ENCODE measurements at places on chromosomes 3 and 15.
A peak's percentile ranks its signal among the peaks of the same experiment; 100 is the strongest.

DNA sequence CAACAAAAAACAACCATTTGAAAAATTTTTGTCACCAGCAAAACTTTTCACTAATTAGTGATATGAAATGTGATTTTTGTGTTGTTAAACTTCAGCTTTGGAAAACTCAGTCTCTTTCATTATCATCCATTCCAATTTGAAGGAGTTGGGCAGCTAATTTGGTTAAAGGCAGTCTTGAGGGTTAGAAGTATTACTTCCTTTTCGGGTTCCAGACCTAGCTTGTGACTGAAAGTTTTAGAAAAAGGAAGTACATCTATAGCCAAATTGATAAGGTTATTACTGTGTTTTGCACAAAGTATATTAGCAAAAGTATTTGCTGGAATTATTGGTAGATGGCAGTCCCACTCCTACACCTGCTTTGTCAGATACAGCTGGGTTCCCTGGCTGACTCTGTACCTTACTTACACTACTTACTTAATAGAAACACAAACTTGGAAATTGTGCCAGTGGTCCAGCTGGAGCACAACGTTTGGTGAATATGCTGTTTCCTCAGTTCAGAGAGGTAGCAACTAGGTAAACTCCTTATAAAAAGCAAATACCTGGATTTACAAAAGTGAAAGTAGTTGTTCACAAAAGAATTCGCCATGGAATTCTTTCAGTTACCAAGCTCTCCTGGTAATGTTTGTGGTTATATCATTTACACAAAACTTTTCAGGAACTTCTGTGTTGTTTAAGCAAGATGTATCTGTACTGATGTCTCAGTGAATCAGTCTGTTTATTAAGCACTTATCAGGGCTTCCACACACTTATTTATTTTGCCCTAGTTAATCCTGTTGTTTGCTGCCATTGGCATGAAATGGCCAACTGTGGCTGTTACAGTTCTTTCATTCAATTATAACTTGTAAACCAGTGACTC is 31.6 kb downstream of the TIPARP start:
- no peak for DNase-seq

- DNase-seq, result no peak
Measured at GRCh38 chr3:172155897-172156585, 116.7 kb downstream of the FNDC3B start.

GRCh38 chr15:71329497-71330260 is 214.4 kb downstream of the THSD4 start:
- no peak for DNase-seq

DNA sequence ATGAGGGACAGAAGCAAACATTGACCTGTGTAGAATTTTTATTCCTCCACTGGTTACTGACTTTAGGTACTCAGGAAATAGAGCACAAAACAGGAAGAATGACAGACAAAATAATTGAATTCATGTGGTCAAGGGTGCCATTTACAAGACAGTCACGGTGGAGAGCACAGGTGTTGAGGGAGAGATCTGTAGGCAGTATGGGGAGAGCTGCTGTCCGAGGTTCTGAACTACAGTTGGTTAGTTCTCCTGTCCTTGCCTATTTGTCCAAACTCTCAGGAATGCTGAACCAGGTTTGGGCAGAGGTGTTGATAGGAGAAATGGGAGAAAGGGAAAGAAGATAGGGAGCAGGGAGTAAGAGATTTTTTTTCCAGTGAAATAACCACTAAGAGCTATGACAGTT is 178.5 kb upstream of the ZBTB20 start:
- DNase-seq, result no peak

GRCh38 chr3:196311-197148 is at the start of gene CHL1:
TSS of gene CHL1 (plus strand) at chr3:196763. CDS start at chr3:319777, 123,014 bp downstream.
- DNase-seq, result no peak

DNA sequence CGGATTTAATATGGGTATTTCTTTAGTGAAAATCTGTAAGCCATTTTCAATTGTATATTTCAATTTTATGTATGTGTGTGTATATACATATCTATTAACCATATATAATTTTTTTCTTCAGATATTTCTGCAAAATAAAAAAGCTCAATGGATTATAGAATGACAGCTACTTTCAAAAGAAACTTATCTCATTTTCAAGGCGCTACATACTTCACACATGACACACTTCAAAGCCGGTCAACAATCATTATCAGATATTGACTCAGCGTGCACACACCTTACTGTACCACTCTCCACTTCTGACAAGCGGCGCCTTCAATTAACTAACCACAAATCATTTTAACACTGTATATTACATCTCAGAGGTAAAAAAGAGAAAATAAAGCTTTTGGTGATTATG is 39.6 kb downstream of the ATP13A3 start:
- DNase-seq, result no peak

- DNase-seq, result no peak
Measured at GRCh38 chr15:66042624-66043023, 173.3 kb downstream of the RAB11A start.

GRCh38 chr3:80391573-80391972 is 623.8 kb upstream of the ROBO1 start:
- no peak for DNase-seq

DNA sequence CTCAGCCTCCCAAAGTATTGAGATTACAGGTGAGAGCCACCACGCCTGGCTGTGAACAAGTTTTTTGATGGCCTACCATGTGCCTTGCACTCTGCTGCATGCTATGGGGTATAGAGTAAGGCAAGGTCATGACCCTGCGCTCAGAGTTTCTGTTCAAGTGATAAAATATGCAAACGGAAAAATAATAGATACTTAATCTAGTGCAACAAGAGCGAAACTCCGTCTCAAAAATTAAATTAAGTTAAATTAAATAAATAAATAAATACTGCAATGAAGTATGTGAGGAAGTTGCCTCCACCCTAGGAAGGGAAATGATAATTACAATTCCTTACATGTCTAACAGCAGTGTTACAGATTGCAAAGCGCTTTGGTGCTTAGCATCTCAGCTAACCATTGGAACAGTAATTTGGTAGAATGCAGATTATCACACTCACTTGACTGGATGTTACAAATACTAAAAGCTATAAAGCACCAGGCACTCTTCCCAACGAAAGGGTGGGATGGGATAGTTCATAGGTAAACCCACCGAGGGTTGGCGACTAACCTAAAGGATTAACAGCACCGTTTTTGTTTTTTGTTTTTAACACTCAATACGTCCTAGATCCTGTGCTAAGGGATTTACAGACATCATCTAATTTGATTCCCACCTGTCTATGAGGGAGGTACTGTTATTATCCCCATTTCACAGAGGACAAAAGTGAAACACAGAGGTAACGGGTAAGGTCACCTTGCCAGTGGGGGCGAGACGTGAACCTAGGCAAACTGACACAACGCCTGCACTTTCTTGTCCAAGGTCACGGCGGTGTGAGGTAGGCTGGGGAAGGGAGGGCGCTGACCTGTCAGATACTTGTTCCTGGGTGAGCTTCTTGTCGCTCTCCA is 793 bp upstream of the FANCD2 start:
- no peak for DNase-seq

- DNase-seq, result no peak
Measured at GRCh38 chr3:100753846-100754245, 44.6 kb downstream of the TFG start.

GRCh38 chr3:31942446-31942845 is 38.6 kb downstream of the OSBPL10 start:
- no peak for DNase-seq

- DNase-seq, result no peak
Measured at GRCh38 chr15:76682259-76682658, 222.9 kb downstream of the SCAPER start.

DNA sequence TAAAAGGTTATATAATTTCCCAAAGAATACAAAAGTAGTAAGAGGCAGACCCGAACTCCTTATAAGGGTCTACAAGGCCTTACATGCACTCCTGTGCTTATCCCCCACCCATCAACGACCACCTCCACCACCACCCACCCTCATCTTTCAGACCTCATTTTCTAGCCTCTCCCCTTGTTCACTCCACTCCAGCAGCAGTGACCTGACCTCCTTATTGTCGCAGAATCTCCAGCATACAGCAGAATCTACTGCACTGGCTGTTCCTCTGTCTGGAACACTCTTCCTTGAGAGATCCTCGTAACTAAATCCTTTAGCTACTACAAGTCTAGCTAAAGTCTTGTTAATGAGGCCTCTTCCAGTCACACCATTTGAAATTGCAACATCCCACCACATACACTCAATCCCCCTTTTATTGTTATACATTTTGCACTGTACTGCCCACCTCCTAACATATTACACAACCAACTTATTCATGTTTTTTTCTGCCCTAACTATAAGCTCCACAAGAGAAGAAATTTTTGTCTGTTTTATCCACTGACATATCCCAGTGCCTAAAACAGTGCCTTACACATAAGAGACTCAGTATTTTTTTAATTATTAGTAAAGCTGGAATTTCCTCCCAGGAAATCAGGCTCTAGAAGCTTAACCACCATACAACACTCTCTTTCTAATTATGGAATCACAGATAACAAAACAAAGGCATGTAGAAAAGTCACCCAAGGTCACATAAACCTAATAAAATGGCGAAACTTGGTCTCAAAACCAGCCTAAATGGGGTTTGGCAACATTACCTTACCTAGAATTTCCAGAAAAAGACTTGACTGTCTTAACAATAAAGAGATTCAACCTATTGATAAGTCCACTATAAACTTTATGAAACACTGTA is 40.2 kb downstream of the ZNF148 start:
- no peak for DNase-seq

DNA sequence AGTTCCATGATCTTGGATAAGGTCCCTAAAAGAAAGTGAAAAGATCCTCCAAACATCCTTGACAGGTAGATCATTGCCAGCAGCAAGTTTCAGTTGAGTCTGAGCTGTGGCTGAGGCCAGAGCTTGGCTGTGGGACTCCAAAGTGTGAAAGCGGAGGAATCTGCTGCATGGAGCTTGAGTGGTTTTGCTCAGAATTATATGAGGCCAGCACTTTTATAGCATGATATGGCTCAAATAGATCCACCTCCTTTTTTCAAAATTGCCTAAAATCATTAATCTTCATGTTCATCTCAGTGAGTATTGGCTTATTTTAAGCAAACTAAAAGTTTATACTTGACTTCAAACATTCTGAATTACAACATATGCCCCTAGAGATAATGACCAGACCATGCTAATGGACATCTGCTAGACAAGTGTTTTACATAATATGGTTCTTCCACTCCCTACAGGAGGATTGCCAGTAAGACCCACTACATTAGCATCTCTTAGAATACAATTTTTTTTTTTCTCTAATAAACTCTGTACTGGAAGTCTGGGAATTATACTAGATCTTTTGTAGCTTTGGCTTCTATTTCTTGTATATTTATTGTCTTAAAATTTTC is 368.1 kb downstream of the ZPLD1 start:
- no peak for DNase-seq

DNA sequence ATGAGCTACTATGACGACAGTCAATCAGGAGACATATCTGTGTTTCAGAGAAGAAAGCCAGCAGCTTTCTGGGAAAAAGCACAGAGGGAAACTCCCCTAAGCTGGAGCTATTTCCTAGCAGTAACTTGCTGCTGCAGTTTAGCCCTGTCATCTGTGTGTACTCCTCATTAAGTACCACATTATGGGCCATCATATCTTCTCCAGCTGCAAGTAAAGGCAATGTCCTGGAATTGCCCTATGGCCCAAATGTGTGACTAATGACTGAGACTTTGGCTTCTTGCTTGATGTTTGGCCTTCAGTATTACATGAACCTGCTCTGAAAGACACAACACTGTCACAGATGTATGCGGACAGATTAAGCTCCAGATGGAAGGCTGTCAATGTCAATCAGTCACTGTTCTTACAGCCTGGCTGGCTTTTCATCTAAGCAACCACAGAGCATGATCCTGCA is 190.8 kb downstream of the FHIT start:
- DNase-seq, result no peak

GRCh38 chr15:57565311-57565710 is 26.4 kb upstream of the MYZAP start:
- peak; percentile 83 for DNase-seq

DNA sequence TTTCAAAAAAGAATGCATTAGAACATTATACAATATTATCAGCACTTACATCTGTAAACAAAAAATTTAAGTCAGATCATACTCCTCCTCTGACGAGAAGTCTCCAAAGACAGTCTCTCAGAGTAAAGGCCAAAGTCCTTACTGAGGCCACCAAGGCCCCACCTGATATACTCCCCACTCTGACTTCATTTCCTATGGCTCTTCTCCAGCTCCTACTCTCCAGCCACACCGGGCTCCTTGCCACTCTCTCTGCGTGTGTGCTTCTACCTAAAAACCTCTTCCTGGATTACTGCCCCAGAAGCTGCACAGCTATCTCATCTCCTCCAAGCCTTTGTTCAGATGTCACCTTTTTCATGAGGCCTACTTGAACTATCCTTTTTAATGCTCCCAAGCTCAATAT is 5.0 kb downstream of the DCP1A start:
- DNase-seq, result no peak

- no peak for DNase-seq
Measured at GRCh38 chr15:52738311-52738710, 51.8 kb downstream of the ONECUT1 start.

DNA sequence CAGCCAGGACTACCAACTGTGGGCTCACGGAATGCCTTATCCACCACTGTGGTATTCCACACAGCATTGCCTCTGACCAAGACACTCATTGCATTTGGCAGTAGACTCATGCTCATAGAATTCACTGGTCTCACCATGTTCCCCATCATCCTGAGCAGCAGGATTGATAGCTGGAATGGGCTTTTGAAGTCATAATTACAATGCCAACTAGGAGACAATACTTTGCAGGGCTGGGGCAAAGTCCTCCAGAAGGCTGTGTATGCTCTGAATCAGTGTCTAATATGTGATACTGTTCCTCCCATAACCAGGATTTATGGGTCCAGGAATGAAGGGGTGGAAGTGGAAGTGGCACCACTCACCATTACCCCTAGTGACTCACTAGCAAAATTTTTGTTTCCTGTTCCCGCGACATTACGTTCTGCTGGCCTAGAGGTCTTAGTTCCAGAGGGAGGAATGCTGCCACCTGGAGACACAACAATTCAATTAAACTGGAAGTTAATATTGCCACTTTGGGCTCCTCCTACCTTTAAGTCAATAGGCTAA is 58.6 kb upstream of the CCDC80 start:
- DNase-seq, result no peak

DNA sequence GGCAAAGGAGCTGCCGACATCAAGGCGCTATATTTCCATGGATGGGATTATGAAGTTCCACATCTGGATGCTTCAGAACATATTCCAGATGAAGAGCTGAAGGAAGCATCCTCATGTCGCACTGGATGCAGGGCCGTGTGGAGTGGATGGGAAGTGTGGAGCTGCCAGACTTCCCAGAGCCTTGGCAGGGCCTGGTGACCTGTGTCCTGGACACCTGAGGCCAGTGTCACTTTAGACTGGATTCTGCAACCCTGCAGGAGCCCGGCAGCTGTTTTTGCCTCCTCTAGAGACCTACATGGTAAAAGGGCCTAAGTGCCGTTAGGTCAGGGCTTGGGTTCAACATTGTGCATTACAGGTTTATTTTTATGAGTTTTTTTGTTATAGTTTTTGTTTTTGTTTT is 11.3 kb upstream of the XYLB start:
- no peak for DNase-seq

DNA sequence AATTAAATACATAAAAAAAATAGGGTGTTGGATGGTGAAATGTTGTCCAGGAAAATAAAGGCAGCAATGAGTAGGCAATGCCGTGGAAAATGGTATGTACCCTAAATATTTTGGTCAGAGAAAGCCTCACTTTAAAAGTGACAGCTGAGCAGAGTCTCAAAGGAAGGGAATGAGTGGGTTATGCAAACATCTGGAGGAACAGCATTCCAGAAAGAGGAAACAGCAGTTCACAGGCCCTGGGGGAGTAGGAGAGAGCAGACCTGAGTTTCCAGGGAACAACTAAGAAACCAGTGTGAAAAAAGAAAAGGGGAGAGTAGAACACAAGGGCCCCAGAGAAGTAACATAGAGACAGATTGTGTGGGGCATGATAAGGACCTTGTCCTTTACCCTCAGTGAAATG is 230.0 kb upstream of the CNTN3 start:
- DNase-seq, result no peak
